ENCODE measurements at places on chromosomes 1 and 21.

DNA sequence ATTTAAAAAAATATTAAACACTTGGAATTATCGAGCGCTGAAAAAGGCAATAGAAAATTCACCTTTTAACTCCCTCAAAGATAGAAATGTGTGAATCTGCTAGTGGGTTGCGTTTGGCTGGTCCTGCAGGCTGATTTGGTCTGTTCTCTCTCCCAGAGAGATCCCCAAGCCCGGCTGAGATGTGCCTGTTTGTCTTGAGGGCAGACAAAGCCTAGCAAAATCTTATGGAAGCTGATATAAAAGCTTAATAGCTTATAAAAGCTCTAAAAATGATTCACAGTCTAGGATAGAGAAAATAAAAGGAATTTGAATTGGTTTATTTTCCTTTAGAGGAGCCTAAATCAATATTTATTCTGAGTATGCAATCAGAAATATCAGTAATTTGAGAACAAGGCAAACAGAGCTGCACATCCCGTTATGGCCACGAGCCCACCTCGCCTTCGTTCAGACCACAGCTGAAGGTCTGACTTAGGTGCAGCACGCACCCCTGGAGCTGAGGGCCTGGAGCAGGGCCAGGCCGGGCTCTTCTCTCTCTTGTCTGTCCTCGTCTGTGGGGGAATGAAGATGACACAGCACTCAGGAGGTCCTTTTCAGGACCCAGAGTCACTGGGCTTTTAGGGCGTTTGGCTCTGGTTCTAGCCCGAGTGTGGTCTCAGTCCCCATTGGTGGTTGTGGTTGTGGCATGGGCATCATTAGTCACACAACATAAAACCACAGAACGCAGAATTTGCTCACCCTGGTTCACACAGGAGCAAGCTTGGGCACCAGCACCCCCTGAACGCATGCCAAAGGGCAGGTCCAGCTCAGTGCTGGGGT, 18.6 kb downstream of the PDE9A start:
- no peak for DNase-seq

DNA sequence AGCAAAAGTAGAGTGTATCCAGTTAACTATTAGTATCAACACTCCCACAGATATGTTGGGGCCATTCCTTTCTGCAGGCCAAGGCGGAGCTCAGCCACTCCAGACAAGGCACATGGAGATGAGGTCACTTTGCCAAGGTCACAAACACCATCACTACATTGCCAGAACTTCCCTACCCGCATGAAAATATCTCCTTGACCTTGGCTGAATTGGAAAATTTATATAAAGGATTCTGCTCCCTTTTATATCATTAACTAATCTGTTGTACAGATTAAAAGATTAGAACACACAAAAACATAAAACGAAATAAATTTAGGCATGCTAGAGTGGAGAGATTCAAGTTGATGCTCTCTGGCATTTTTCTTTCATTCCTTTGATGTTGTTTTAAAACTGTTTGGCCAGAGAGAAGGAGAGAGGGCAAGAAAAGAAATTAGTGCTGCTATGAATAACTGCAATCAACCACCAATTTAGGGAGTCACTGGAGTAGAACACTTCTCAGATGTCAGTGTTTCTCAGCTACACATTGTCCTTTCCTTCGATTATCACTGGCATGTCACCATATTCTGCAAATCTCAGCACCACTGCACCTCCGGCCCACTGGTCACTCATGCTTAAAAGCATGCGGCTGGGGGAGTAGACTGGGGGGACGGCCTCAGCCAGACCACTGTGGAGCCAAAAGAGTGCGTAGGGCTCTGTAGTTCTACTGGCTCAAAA, 78.7 kb upstream of the ATP1B1 start:
- DNase-seq, result peak; percentile 36

DNA sequence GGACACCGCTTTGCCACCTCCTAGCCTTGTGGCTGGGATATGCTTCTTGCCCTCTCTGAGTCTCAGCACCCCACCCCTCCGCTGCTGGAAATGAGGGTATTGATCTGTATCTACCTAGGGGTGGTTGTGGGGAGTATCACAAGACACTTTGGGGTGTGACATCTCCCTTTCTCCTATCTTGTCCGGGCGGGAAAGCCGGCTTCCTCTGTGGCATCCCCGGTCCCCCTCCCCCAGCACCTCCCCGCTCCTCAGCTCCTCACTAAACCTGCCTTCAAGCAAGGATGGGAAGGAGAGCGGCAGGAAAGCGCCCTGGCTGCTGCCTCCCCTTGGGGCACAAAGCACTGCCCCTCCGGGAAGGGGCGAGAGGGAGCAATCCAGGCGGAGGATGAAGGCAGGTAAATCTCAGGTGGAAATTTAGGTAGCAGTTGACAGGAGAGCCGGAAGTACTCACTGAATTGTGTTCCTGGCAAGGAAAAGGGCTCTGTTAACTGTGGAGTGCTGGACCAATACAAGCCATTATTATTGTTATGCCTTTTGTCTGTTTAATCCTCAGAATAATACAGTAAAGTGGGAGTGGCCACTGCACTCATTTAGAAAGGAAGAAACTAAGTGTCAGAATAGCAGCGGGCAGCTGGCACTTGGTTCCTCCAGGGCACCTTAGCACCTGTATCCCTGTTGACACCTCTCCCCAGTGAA, 49.0 kb upstream of the LRP8 start:
- no peak for DNase-seq

DNA sequence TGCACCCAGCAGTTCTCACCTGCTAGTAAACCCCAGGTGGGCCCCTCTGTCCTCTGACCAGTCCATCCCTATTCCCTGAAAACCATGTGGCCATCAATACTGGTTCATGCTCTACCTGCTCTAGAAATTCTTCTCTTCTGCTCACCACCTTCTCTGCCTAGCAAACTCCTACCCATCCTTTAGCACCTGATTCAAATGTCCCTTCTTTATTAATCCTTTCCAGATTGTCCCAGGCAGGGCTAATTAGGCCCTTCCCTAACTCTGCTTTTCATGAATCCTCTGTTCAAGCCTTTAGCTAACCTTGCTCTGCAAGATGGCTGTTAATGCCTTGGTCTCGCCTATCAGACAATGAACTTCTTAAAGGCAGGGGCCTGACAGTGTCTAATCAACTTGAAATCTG, 62.1 kb upstream of the TRABD2B start:
- DNase-seq, result no peak

GRCh38 chr1:33685256-33685655, 178.6 kb upstream of the HMGB4 start:
- DNase-seq, result no peak

Measured in retina (tissue), 1 donor.